ENCODE measurements at places on chromosomes 6 and 20.

GRCh38 chr6:42727087-42727611 is 4.8 kb upstream of the PRPH2 start:
- no peak for DNase-seq

- DNase-seq: peak; percentile 38
Observed at GRCh38 chr6:83615025-83615999, 93.6 kb downstream of the SNAP91 start.

GRCh38 chr6:17007749-17008148 is 94.1 kb upstream of the STMND1 start:
- DNase-seq: no peak

- DNase-seq: peak; percentile 6
Observed at GRCh38 chr6:20559924-20560551, 25.8 kb downstream of the CDKAL1 start.

- DNase-seq: peak; percentile 48
Observed at GRCh38 chr6:138250513-138251247, 32.4 kb upstream of the PBOV1 start.

- peak; percentile 57 for DNase-seq
Observed at GRCh38 chr6:72464791-72465691, 156.8 kb upstream of the KCNQ5 start.

GRCh38 chr6:38192487-38192886 is 373.0 kb downstream of the ZFAND3 start:
- DNase-seq: no peak

DNA sequence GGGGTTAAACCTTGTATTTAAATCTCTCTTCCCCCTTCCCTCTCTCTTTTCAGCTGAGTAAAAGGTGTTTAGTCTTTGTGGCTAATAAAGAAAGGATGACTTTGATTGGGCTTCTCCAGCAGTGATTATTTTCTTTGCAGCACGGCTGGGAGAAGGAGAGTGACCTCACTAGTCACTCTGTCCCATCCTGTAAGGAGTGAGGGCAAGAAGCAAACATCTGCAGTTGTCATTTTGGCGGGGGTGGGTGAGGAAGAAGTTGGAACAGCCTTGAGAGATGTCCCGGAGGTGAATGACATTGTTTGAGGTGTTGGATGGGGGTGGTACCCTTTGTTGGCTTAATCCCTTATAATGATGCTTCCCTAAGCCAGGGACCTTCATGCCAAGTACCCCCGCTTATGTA is 223.6 kb downstream of the EYA2 start:
- peak; percentile 19 for DNase-seq

- peak; percentile 40 for DNase-seq
Observed at GRCh38 chr6:42260972-42261371, 43.3 kb upstream of the MRPS10 start.

- DNase-seq: no peak
Observed at GRCh38 chr20:16191496-16191895, 381.8 kb downstream of the KIF16B start.

- DNase-seq: no peak
Observed at GRCh38 chr20:33810259-33810658, 889 bp upstream of the CHMP4B start.

GRCh38 chr20:36812594-36813463 is 39.3 kb upstream of the DSN1 start:
- no peak for DNase-seq

GRCh38 chr6:82951389-82951788 is 114.3 kb downstream of the UBE3D start:
- DNase-seq: no peak

DNA sequence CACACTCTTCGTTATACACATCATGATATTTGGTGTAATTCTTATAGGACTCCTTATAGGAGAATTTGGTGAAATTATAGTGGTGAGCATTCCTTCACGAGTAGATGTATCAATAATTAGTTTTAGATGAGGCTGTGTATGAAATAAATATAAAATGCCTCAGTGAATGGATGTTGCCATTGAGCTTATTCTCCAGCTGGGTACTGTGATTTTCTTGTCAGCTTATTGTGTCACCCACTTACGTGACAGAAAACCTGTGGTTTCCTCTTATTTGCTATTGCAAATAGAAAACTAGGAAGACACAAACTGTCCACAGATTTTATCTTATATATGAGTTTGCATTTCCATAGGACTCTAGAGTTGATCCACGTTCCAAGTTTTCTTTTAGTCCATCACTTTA is 439.9 kb upstream of the RNF217 start:
- no peak for DNase-seq

GRCh38 chr20:13251904-13252297 is 30.8 kb downstream of the ISM1 start:
- no peak for DNase-seq

- DNase-seq: no peak
Observed at GRCh38 chr20:60759651-60760050, 492.4 kb upstream of the CDH4 start.
